ENCODE measurements at places on chromosomes 3 and 15. TPM values are rescaled to one million over a fixed set of nuclear protein-coding genes. Genes with fewer than 3 reads are reported as not detected.

DNA sequence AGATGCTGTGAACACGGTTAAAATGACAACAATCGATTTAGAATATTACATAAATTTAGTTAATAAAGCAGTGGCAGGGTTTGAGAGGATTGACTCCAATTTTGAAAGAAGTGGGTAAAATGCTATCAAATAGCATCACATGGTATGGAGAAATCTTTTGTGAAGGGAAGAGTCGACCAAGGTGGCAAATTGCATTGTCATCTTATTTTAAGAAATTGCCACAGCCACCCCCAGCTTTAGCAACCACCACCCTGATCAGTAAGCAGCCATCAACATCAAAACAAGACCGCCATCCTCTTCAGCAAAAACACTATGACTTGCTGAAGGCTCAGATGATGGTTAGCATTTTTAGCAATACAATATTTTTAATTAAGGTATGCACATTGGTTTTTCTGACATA lies 5.7 kb upstream of the CCR5 start:
- H3K27me3 ChIP-seq: peaks cover 46% of the 10 kb centered on the region
- H3K4me3 ChIP-seq: no peak overlapping the region
- no peak for DNase-seq
- no peak overlapping the region for H3K27ac ChIP-seq
- H3K4me1 ChIP-seq: peaks cover 3% of the 10 kb centered on the region

DNA sequence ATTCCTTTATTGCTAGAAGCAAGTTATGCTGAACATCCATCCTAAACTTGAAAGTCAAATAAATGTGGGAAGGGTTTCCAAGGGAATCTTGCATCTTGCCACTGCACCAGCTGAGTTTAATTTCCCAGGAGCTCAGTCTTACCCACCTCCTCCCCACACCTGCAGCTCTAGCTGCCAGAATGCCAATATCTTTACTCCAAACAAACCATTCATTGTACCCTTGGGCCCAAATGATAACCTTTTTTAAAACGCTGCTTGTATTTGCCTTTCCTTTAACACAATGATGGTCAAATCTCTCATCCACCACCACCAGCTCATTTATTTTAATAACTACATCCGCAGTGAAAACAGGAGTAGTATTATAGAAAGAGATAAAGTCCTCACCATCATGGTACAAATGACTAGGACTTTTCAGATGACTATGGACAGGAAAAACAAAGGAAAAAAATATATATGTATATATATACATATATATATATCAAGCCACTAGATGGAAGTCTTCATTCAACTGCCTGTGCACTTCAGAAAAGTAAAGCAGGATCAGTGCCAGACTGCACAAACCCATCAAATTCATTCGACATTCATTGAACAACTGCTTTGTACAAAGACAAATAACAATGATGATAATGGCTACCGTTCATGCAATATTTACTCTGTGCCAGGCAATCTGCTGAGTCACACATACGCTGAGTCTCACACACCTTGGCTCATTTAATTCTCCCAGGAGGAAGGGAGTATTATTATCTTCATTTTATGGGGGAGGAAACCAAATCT lies 44.0 kb downstream of the BFSP2 start:
- DNase-seq: no peak
- H3K27me3 ChIP-seq: no peaks in the 10 kb centered on the region
- H3K36me3 ChIP-seq: no peaks in the 10 kb centered on the region
- H3K4me1 ChIP-seq: peaks cover 8% of the 10 kb centered on the region

DNA sequence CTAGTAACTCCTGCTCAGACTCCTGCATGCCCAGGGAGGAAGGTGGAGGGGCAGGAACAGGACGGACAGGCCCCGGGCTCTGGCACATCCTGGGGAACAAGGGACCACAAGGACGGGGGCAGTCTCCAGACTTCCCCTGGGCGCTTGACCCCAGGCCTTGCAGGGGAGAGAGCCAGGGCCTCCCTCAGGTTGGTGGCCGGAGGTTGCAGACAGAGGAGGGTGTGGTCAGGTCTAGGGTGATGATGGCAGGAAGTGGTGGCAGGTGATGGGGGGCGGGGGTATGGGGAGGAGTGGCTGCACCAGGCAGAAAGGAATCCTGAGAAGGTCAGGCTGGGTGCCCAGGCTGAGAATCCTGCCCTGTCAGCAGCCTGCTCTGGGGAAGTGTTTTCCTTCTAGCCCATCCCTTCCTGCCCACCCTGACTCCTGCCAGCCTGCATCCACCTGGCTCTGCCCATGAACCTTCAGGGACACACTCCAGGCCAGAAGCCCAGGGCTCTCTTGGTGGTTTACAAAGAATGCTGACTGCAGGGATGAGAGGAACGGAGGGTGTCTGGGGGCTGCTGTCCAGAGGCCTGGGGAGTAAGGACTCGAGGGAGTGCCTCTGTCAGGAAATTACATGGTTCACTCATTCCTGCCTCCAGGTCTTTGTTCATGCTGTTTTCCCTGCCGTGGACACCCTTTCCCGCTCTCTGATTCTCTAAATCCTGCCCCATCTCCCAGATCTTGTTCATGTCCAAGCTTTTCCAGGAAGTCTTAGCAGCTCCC lies 15.8 kb downstream of the LOXL1 start:
- H3K36me3 ChIP-seq: peaks cover 18% of the 10 kb centered on the region
- H3K4me1 ChIP-seq: peaks cover 83% of the 10 kb centered on the region
- H3K4me3 ChIP-seq: no peak overlapping the region
- peak overlapping the region; percentile 97 for H3K27ac ChIP-seq
- H3K27me3 ChIP-seq: no peaks in the 10 kb centered on the region
- DNase-seq: peak; percentile 72

DNA sequence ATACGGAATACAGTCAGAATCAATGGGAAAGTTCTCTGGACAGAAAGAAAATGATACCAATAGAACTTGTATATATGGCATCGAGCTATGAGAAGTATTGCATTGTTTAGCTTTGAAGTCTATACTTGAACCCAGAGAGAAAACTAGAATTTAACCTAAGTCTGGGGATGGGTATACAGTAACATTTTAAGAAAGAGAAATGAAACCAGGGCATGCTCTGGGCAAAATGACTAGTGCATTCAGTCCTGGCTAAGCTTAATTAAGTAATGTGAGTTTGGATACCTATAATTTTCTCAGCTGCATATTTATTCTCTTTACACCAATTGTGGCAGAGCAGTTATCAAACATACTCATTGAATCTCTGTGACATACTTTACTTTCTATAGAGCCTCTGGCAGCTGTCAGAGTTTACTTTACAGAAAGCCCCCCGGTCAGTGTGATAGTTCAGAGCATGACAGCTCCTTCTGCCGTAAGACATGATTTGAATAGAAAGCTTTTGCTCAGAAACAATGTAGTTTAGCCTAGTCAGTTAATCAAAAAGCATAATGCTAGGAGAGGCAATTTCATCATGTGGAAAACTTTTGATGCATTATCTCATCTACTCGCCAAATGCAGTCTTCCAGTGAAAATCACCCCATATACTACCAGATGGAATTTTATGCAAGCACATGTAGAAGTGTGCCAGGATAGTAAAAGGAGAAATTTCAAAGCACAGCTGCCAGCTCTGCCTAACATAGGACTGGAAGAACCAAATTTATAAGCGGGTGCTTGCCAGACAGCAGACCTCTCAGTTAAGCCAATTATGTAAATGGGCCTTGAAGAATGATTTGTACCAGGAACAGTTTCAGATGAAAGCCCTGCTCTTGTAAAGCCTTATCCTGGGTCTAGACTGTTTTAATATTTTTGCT lies 40.7 kb downstream of the OXSM start:
- peaks cover 7% of the 10 kb centered on the region for H3K27me3 ChIP-seq
- H3K4me1 ChIP-seq: no peaks in the 10 kb centered on the region
- no peak overlapping the region for H3K27ac ChIP-seq
- no peak overlapping the region for H3K4me3 ChIP-seq

- H3K4me3 ChIP-seq: no peak overlapping the region
- H3K36me3 ChIP-seq: peaks cover 17% of the 10 kb centered on the region
- H3K4me1 ChIP-seq: peaks cover 18% of the 10 kb centered on the region
- DNase-seq: no peak
Measured at GRCh38 chr3:134511500-134511899, 25.6 kb downstream of the CEP63 start.

Gene SLC51B
- not detected for total RNA-seq

Gene ANKUB1
- total RNA-seq: not detected

Gene PPP1R14D
- not detected for total RNA-seq

Gene RPL32
- total RNA-seq: 972 TPM

Gene GRM2
- 0.10 TPM for total RNA-seq

Gene SLC12A1
- total RNA-seq: not detected

Gene NME9
- total RNA-seq: not detected

Data from chondrocyte (in vitro differentiated cells).